ENCODE measurements at places on chromosomes 5 and 9.

DNA sequence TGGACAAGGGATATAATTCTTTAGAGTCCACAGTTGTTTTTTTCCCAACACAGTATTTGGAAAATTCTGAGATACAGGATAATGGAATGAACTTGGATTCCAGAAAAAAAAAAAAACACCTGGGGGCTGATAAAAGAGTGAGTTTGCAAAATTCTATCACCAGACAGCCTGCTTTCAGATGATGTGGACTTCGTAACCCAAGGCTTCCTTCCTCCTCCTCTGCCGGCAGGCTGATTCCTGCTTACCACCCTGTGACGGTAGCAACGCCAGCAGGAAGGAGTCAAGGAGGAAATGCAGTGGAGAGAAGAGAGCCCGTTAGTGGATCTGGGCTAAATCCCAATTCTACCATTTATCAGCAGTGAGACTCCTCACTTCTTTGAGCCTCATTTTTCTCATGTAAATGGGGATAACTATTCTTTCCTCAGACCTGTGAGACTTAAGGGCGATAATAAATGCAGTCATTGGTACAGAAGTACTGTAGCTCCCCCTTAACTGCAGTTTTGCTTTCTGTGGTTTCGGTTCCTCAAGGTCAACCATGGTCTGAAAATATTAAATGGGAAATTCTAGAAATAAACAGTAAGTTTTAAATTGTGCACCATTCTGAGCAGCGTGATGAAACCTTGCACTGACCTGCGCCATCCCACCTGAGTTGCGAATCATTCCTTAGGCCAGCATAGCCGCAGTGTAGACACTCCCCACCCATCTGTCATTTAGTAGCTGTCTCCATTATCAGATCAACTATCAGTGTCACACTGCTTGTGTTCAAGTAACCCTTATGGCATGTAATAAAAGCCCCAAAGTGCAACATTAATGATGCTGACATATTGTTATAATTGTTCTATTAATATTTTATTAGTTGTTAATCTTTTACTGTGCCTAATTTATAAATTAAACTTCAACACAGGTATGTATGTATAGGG lies 71.4 kb downstream of the DCP2 start:
- DNase-seq: no peak

DNA sequence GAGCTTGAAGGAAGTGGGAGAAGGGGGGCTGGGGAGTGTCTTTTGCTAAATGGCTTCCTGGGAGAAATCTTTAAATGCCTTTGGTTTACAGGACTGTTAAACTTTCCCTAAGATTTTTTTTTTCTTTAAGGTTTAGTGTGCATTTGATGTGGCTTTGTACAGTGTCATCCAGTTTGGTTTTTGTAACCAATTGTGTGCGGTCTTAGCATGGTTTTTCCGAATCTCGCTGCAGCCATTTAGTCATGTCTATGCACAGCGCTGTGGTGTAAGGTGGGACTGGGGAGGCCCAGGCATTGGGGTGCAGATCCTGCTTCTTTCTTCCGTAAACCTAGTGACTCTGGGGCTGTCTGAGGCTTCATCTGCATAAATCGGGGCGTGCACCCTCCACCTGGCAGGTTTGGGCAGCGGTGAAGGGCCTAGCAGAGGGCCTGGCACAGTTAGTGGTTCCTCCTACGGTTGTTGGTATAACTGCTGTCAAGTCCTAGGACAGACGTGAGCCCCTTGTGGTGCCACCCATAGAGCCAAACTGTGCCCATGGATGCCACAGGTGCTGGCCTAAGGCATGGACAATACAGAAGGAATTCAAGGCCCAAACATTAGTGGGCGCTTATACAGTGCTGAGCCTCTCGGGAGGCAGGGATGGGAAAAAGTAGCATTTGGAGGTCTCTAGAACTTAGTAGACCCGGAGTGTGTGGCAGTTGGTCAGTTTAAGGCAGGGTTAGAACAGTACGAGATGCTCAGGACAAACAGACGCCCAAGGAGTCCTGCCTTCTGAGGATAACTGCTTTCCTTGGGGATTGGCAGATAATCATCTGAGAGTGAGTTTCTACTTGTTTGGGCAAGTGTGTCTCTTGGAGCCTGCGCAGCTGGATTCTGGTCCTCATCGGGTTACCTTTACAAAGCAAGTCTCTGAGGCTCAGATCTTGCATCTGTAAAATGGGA lies 1.5 kb downstream of the PRRC2B start:
- DNase-seq: no peak

DNA sequence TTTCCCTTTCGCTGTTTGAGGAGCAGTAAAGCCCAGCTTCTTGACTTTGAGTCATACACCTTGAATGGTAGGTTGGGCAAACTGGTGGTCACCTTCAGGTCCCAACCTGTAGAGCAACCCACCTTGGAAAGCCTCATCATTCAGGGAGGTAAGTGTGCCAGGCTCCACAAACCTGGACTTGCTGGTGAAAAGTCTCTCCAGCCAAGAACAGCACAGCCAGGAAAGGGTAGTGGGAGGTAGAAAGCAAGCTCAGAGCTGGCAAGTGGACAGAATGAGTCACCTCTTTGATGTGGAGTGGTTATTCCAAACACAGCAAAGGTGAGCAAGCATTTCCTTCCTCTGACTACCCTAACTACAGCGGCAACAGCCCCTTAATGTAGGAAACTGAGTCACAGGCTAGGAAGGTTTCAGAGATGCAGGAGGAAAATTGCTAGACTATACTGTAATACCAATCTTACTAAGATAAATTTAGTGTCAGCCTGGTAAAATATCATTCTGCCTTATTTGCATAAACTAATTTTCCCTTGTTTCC lies 117.5 kb upstream of the MTAP start:
- DNase-seq: no peak

DNA sequence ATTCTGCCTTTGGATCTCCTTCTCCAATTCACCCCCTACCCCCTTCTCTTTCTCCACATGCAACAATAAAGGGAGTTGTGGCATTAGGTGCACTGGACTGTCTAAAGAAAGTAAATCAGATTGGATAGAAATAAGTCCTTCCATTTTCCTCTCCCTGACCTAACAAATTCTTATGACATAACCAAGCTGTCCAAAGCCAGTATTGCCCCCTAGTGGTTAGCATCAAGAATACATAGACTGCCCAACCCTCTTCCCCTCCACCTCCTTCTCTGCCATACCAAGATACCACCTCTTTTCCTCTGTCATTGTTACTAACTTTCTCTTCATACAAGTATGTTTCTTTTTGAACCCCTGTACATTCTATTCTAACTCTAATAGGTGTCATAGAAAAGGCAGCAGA lies 45.7 kb downstream of the PPARGC1B start:
- no peak for DNase-seq

DNA sequence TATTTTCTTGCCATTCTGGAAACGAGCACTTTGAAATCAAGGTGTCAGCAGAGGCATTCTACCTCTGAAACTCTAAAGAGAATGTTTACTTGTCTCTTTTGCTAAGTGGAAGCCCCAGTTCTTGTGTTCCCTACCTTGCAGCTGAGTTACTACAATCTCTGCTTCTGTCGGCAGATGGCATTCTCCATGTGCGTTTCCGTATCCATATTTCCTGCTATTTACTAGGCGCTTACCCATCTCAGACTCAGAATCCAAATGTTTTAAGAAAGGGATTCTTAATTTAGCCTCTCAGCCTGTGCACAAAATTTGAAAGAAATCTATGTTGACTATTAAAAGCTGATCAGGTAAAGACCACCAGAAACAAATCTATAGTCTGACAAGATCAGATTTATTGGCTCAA lies 221.3 kb upstream of the FTMT start:
- no peak for DNase-seq

DNA sequence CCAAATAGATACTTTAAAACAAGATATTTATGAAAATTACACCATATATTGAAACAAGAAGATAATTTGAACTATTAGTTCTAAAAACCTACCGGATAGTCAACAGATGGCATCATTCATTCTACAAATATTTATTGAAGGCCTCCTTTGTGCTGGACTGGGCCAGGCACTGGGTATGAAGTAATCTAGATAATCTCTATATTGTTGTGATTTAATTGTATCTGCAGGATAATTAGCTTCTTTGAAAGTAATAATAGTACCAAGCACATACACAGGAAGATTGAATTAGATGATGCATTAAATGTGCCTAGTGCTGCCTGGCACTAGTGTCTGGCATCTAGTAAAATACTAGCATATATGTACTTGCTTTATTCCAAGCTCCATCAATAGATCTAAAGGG lies 735.2 kb upstream of the DMAC1 start:
- DNase-seq: no peak

GRCh38 chr9:9631284-9631683 lies 981.5 kb downstream of the PTPRD start:
- no peak for DNase-seq

- DNase-seq: no peak
Observed at GRCh38 chr5:12071455-12071854, 167.2 kb upstream of the CTNND2 start.

DNA sequence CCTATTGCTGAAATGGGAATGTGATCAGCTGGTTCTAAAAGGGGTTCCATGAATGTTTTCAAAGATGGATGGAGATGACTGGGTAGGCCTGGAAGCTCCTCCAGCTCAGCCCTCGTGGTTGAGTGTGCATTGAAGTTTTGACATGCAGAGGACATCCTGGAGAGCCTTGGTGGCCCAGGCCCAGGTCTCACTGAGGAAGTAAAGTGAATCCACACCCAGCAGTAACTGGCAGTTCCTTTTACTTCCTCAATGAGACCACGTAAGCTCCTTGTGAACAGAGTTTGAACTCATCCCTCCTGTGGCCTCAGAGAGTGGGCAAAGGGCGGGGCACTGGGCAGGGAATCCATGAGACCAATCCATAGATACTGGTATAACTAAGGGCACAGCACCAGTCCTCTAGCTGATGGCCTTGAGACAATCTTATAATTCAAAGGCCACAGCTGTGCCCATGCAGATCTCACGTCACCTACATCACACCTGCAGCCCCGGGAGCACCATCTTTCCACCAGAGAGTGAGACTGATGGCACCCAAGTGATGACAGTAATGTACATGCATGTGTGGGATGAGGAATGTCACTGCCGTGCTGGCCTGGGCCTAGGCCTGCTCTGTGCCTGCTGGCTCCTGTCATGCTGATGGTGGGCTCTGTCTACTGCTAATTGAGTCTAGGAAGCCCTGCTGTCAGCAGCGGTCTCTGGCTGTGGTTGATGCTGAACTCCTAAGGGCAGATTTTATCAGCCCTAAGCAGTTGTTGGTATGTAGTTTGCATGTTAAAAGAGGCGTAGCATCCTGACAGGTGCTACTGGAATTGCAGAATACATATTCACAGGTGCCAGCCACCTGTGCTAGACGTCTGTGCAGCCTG lies 257.8 kb downstream of the FSTL4 start:
- no peak for DNase-seq

GRCh38 chr9:98728500-98728899 lies 19.8 kb upstream of the GABBR2 start:
- no peak for DNase-seq

DNA sequence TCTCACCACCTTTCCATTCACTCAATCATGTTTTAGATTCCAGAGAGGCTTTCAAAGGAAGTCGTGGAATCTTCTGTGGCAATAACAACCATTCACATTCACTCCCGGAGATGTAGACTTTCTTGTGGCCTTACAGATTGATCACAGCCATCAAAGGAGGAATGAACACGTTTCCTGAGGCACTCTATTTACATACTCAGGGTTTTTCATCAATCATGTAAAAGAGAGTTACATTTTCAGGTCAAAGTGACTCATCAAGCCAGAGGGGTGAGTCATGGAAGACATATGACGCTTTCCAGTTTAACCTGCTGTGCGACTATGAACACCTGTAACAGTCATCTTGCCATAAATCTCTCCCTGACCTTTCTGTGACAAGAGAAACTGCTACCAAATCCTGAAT lies 39.3 kb upstream of the RAD23B start:
- no peak for DNase-seq

- DNase-seq: no peak
Observed at GRCh38 chr5:14726066-14726838, 61.7 kb downstream of the OTULIN start.

GRCh38 chr5:10489810-10490426 lies 48.2 kb downstream of the ROPN1L start:
- no peak for DNase-seq

All from NCI-H2081 treated with DMSO at 0.1 percent for 48 hours (cell line).